Karpas-422 (cell line): ENCODE measurements at places on chromosomes 16 and 17. TPM values are rescaled to one million over a fixed set of nuclear protein-coding genes. Genes with fewer than 3 reads are reported as not detected.

GRCh38 chr17:56175299-56175955, 22.2 kb downstream of the ANKFN1 start:
- DNase-seq = no peak

- no peak for DNase-seq
Observed at GRCh38 chr16:84449156-84450140, 55.0 kb downstream of the MEAK7 start.

DNA sequence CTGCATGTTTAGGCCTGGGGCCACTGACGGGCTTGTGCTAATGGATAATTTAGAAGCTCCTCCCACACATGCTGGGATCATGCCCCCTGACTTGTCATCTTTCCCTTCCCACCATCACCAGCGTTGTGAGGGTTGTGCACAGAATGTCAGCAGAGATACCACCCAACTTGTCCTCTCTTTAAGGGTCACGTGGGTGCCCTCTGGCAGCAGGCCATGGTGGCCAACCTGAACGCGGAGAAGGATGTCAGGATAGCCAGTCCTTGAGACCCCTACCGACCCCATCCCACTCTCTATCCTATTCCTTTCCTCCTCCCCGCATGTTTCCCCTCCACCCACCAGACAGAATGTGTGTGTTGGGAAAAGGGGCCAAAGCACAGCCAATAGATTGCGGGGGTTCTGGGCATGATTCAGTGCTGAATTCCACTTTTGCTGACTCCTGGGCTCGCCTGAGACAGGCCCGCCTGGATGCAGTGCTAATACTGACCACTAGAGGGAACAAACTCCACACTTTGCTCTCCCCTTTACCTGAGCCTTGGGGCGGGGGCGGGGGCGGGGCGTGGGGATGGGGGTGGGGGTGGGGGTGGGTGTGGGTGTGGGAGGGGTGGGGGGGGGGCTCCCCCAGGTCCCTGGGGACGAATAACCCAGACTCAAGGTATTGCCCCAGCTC, at the start of gene GH2:
TSS of gene GH2 (minus strand) at position 10 of the 667 bp plus-strand sequence. CDS start 143 bp downstream, outside the sequence.
- peak; percentile 84 for DNase-seq

DNA sequence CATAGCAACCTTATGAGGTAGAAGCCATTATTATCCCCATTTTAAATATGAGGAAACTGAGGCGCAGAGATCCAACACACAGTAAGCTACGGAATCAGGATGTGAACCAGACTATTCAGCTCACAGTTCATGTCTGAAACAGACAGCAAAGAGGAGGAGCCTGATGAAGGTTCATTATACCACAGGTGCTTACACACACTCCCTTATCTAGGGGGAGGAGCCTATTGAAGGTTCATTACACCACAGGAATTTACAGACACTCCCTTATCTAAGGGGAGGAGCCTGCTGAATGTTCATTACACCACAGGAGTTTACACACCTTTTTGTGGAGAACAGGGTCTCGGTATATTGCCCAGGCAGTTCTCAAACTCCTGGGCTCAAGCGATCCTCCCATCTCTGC, 21.9 kb downstream of the C16orf95 start:
- DNase-seq = peak; percentile 80

DNA sequence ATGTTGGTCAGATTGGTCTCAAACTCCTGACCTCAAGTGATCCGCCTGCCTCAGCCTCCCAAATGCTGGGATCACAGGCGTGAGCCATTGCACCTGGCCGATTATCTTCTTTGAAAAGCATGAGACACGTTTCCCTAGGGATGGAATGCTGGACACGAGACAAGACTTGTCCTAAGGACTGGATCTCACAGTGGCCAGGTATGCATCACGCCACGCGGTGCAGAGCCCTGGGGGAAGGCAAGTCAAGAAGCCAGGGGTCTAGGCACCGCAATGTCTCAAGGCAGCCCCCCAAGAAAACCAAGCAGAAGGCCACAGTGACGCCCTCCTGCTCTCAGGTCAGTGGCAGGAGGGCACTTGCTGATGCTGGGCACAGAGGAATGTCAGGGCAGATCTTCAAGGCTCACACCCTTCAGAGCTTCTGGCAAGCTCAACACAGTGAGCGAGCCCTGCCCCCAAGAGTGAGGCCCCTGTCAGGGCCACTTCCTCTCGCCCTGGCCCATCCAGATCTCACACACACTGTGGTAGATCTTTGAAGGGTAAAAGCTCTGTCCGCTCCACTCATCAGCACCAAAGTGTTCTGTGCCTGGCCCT, 134.7 kb downstream of the ZNF778 start:
- no peak for DNase-seq

DNA sequence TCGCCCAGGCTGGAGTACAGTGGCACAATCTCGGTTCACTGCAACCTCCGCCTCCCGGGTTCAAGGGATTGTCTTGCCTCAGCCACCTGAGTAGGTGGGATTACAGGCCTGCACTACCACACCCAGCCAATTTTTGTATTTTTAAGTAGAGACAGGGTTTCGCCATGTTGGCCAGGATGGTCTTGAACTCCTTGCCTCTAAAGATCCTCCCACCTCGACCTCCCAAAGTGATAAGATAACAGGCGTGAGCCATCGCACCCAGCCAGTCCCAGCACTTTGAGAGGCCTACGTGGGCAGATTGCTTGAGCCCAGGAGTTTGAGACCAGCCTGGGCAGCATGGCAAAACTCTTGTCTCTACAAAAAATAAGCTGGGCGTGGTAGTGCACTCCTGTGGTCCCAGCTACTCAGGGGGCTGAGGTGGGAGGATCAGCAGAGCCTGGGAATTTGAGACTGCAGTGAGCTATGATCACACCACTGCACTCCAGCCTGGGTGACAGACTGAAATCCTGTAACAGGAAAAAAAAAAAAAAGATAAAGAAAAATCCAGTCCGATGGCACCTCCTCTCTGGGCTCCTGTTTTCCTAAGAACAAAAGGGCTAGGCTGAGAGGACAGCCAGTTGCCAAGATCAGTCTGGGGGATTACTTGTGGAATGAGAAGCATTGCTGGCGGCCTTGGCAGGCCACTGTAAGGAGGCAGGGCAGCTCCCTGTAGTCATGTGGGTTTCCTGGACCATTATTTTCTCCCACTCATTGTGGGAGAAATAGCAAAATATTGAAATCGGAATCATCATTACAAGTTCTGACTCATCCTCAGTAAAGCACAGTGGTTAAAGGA, 3.0 kb upstream of the PIPOX start:
- no peak for DNase-seq

DNA sequence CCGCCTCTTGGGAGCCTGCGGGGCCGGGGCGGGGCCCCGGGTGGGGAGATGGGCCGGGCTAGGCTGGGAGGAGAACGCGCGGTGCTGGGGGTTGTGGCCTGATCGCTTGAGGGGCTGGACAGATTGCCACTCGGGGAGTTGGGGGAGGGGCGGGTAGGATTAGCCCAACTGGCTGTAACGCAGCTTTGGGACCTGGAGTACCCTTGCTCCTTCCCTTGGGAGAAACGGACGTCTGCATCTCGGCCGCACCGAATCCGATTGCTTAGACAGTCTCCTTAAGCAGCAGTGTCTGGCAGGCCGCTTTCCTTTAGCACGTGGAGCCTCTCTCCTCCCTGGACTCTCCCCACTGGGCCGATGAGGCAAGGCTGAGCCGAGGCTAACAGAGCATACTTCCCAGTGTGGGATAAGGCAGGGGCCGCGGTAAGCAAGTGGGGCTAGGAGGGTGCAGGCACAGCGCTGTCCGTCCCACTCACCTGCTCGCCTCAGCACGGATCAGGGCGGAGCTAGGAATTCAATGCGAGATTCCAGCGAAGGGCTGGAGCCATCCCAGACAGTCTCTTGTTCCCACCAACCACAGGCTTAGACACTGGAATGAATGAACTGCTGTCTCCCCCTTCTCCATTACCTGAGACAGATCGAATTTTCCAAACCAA, 540 bp upstream of the ACLY start:
- no peak for DNase-seq

DNA sequence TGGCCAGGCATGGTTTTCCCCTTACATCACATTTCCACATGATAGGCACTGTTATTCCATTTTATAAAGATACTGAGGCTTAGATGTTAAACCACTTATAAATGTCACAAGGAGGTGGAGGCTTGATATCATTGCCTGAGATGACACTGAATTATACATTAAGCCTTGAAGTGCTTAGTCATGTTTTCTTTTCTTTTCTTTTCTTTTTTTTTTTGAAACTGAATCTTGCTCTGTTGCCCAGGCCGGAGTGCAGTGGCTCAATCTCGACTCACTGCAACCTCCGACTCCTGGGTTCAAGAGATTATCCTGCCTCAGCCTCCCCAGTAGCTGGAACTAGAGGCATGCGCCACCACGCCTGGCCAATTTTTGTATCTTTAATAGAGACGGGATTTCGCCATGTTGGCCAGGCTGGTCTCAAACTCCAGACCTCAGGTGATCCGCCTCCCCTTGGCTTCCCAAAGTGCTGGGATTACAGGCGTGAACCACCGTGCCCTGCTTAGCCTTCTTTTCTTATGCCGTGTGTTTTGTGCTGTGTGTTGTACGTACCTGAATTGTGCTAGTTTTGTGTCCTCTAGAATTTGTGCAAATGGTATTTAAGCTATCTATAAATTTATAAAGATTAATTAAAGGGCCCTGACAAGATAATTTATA, 1.2 kb downstream of the DNAJA3 start:
- no peak for DNase-seq

DNA sequence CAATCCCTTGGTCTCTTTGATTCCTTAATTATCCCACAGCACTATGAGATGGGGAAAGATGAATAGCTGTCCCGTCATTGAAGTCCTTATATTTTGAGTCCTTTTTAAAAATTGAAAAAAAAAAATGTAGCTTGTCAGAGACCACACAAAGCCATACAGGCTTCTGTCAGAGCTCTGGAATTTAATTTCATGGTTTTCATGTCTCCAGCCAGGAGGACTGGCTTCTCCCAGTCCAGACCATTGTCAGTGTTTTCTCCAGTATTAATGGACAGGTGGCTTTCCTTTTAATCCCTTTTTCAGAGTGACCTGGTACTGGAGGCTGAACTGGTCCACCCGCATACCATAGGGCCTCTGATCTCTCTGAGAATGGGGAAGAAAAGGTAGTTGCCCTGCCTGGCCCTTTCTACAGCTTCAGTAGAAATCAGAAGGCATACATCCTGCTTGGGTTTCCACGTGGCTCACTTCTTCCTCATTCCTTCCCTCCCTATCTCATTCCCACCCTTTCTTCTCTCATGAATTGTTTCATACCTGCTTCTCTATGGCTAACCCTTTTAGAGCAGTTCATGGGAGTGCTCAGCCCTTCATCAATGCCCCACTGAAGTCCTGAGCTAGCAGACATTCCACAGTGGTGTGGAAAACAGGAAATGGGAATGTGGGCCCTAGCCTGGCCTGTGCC, 29.1 kb downstream of the TRIM16 start:
- DNase-seq = no peak

DNA sequence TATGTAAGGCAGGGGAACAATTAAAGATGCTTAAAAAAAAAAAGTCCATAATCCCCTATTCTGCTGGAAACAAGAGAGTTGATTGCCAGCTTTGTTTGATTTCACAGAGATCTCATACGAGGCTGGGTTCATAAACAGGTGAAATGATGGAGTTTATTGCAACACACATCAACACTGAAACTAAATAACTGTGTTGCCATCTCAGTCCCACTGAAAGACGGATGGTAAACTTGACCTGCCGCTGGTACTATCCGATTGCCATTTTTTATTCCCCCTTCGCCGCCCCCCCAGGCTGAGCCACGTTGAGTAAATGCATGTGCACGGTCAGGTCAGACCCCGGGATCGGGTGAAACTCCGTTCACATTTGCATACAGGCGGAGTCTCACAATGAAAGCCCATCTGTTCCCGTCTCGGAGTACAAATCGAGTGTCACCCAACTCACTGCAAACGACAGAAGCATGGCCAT, 119.2 kb downstream of the SKAP1 start:
- DNase-seq = no peak

- no peak for DNase-seq
Observed at GRCh38 chr16:13829697-13830299, 90.2 kb upstream of the ERCC4 start.

DNA sequence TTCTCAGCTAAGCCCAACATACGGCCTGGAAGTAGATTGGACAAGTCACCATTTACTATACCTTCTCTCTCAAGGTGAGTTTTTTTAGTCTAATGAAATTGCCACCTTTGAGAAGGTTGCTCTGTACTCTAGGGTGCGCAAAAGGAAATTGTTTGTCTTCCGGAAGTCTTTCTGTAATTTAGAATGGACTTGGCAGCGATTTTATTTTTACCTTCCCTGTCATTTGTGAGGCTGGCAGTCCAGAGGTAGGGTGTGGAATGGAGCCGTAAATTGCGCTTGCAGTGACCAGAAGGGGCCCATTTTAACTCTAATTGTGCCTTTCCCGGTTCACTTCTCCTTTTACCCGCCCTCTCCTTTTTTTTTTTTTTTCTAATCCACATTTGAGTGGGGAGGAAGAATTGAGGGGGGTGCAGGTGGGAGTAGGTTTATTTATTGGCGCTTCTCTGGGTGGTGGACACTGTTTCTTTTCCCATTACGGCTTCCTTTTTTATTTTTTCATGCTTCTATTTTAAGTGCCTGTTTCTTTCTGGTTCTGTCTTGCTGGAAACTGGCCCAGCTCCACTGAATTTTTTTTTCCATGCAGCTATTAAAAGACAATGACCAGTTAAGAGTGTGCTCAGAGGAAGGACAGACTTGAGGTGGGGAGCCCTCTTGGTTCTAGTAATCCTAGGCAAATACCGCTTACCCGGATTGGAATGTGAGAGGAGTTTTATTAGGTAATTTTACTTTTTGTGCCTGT, 89.7 kb upstream of the CLEC18A start:
- DNase-seq = no peak

DNA sequence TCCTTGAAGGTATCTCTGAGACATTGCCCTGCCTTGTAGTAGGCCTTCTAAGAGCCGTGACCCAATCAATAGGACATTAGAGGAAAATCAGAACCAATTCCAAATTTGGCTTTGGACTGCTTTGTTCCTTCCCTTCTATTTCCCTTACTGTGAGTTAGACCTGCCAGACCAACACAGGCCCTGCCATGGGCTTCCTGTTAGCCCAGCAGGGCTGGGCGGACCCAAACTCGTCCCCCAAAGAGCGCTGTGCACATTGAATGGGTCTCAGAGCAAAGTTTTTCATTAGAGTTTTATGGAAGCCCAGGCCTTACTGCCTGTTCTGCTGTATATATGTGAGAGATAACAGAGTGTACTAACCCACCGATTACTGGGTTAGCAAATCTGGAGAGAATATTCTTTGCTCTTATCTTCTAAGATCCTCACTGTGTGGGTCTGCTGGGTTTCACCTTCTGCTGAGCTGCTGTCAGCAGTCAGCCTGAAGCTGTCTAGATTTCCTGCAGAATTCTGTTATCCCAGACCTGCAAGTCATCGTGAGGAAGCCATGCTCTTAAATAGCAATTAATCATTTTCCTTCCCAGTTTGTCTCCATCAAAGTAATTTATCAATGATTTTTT, 5.7 kb downstream of the ARHGAP44 start:
- no peak for DNase-seq

Gene KARS1
- 137 and 158 TPM in 2 replicates for total RNA-seq

Gene SLC16A5
- not detected in 2 replicates for total RNA-seq

Gene MT4
- not detected in 2 replicates for total RNA-seq

Gene ADAP2
- 3.3 and 5.0 TPM in 2 replicates for total RNA-seq

Gene CLDN9
- not detected in 2 replicates for total RNA-seq

Gene PPY
- total RNA-seq = not detected in 2 replicates
